Stimulated activated naive CD4-positive, alpha-beta T cell (primary cell): ENCODE measurements at places on chromosomes 11 and 22.

- peak; percentile 18 for DNase-seq
Measured at GRCh38 chr11:34356130-34356529, 1.7 kb downstream of the ABTB2 start.

DNA sequence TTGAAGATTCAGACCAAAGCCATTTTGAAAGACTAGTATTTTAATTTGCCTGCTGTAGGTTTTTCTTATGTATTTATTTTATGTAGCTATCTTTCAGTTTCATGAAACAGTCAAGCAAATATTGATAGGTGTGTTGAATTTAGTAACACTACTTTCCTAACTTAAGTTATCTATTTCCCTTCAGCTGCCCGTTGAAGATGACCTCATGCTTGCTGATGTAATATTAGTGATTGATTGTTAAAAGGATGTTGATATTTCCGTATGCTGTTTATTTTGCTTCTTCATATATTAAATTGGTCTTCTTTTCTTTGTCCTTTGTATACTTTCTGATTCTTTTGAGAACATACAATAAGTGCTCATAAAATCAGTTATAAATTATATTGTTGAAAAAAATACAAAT lies 86.8 kb upstream of the CHORDC1 start:
- no peak for DNase-seq

DNA sequence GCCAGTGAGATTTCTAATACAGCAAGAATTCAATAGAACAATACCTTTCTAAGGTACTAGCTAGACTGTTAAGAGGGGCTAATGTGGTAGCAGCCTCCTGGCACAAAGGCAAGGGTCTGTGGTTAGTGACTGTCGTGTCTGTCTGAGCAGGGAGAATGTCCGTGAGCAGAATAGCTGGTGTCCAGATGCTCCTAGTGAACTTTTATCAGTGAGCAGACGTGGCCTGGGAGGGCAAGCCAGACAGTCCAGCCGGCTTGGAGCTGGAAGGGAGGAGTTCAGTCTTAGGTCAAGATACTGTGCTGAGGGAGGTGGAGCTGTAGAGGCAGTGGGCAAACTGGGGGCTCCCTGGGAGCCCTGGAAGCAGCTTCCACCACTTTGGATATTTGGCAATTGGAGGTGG lies 138.6 kb downstream of the TEAD1 start:
- no peak for DNase-seq

DNA sequence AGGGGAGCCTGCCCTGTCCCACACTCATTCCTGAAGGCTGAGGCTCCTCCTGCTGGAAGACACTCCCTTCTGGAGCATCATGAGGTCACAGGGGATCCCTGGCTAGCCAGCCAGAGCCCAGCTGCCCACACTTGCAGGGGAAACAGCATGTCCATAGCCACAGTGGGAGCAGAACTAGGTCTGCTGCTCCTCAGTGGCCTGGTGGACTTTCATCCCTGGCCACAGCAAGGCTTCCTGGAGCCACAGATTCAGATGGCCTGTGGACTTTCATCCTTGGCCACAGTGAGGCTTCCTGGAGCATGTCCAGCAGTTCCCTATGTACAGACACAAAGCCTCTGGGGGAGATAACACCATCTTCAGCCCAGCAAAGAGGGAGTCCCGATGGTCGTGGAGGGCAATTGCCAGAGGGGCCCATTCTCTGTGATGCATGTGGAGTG lies 5.9 kb upstream of the APOL6 start:
- no peak for DNase-seq

DNA sequence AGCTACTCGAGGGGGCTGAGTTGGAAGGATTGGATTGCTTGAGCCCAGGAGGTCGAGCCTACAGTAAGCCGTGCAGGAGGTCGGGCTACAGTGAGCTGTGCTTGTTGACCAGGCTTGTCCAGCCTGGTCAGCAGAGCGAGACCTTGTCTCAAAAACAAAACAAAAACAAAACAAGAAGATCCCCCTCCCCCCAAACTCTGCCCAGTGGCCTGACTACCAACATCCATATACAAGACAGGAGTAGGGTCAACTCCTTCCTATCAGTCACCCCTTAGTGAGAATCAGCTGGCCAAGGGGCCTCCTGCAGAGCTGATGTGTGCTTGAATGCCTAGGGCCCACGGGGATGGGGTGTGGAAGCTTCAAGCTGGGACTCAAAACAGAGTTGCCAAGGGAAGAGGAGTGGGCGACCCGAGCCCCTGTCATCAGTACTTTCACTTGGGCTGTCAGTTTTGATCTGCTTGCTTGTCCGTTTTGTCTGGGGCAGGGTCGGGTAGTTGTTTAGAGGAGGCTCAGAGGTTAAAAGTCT lies 942 bp upstream of the TSPAN18 start:
- no peak for DNase-seq

DNA sequence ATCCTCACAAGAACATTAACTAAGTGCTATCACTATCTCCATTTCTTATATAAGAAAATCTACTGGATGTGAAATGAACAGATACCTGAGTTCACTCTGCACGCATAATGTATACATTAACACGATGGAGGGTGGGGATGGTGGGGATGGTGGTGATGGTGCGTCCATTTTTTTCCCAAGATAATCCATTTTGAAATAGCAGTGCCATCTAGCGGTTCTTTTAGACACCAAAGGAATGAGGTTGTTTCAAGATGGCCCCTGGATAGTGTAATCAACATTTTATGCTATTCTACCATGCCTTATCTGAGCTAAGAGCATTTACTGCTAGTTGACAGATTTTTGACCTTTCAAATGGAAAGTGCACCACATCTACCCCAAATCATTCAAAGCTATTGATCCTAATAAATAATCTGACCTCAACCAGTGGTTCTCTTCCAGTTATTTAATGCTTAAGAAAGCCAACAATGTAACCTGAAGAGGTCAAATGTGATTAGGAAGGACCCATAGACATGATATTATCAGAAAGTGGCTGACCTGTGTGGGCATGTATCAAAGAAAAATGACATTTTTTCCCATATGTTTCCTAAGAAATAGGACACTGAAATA lies 714.7 kb upstream of the TENM4 start:
- DNase-seq: no peak

DNA sequence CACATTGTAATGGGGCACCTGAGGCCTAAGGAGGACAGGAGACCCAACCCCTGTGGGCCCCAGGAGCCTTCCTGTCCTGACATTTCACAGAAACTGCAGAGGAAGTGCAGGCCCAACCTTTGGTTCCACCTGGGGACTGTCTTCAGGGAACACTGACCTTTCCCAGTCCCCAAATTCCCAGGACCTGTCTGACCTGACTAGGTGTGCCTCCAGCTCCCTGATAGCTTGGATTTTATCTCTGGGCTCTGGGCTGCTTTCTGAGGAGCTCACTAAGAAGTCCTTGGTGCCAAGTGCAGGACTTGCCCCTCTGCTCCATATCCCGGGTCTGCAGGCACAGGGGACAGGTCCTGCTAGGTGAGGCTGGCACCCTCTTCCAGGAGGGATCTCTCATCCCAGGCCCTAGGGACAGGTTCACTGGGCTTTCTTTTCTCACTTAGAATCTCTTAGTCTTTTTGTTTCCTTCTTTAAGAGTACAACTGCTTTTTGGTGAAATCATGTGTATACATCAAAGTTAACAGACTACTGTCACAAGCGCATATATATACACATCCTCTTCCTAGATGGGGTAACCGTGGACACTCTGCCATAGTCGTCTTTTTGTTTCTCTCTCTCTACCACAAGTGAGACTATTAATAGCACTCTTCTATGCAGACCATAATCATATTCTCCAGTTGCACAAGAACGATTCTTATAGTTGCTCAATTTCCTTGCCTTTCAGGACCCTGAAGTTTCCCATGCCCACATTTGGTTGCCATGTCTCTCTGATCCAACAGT lies 72.0 kb upstream of the IGLL5 start:
- DNase-seq: no peak

DNA sequence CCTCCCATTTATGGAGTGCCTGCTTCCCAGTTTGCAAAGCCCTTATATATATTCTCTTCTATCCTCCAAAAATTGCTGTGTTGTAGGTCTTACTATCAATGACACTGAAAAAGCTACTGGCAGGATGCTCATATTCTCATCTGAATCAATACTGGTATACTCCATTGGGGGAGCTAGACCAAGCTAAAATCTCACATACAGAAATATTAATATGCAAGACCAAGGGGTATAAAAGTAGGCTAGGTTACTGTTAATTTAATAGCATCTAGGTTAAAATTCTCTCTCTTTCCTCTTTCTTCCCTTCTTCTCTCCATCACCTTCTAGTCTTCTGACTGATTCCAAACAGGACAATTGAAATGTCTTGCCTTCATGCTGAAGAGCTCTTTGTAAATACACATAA lies 17.1 kb upstream of the BDNF start:
- DNase-seq: no peak

DNA sequence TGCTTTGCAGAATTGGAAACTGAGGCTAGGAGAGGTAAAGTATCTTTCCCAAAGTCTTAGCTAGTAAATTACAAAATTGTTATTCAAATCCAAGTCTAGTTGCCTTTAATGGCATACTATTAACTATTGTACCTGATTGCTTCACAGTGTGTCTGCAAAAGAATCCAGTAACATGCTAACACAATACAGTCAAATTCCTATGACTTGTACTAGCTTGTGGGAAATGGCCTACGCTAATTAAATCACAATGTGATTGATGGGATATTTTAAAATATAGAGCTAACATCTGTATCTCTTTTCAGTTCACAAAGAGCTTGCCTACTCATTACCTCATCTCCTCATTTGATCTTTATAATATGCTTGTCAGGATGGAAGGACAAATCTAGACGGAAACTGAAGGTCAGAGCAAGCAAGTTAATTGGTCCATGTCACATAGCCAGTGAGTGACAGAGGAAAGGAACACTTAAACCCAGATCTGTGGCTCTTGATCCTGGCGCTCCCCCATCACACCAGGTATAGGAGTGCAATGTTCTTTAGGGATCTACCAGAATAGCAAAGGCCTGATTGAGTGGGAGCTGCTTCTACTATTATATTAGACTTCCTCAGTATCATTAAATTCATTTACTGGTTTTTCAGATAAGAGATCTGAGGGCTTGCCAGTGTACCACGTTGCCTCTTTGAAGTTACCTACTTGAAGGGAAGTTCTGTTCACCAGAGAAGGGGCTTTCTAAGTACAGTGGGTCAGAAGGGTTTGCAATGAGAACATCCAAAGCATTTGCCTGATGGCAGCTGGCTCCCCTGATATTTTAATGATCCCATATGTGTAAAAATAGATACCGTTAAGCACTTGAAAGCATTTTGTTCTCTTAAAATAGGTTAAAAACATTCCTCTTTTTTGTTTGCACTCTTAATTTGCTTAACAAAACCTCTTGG lies 213.6 kb upstream of the SESN3 start:
- no peak for DNase-seq

DNA sequence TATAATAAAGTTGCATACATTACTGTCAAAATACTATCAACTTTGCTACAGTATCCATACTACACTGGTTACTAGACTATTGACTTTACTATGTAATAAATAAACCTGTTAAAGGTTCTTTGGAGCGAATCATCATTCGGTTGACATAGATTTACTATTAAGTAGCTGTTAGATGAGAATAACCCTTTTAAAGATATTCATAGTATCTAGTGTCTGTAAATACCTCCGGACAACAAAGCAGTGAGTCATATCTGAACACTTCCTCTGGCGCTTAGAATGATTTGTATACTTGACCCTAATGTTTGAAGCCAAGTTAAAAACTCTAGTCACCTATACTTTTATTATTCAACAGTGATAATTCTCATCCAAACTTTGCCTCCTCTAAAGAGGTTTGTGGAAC lies 84.7 kb downstream of the MSANTD4 start:
- DNase-seq: no peak

- DNase-seq: no peak
Measured at GRCh38 chr22:31604746-31605705, 57.0 kb downstream of the PISD start.

GRCh38 chr22:24965822-24966626 lies 13.5 kb downstream of the KIAA1671 start:
- DNase-seq: no peak

DNA sequence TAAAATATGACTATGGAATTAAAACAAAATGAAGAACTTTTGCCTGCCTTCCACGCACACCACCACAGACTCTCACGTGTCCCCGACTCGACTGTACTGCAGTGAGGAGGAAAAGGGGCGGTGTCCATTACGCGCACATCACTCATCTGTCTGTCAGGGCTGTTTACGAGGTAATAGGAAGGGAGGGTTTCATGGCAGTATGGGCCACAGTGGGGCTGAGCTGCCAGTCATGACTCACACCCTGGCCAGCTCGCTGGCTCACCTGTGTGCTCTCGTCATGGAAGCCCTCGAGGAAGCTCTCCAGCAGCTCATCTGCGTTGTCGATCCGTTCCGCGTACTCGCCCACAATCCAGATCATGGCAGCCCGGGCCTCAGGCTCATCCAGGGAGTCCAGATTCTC lies 33.5 kb upstream of the RASL10A start:
- DNase-seq: no peak

- no peak for DNase-seq
Measured at GRCh38 chr11:7596975-7597391, 76.3 kb downstream of the CYB5R2 start.

GRCh38 chr11:2913019-2913431 lies 16.2 kb downstream of the PHLDA2 start:
- no peak for DNase-seq

DNA sequence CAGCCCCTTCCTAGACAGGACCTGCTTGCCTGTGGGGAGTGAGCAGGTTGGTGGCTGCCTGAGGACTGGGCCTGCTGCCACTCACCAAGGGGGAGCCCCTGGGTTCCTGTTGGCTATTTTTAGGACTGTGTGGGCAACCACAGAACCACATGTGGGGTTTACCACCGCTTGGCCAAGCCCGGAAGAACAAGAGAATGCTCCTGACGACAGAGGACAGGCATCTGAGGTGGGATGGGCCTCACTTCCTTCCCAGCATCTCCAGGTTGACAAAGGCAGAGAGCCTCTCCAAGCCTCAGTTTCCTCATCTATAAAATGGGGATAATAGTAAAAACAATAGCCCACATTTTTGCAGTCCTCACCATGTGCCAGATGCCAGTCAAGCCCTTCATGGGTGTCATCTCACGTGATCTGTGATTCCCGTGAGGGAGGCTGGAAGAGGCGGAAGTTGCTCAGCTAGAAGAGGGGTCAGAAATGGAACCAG lies 43.6 kb downstream of the LRRC32 start:
- no peak for DNase-seq

DNA sequence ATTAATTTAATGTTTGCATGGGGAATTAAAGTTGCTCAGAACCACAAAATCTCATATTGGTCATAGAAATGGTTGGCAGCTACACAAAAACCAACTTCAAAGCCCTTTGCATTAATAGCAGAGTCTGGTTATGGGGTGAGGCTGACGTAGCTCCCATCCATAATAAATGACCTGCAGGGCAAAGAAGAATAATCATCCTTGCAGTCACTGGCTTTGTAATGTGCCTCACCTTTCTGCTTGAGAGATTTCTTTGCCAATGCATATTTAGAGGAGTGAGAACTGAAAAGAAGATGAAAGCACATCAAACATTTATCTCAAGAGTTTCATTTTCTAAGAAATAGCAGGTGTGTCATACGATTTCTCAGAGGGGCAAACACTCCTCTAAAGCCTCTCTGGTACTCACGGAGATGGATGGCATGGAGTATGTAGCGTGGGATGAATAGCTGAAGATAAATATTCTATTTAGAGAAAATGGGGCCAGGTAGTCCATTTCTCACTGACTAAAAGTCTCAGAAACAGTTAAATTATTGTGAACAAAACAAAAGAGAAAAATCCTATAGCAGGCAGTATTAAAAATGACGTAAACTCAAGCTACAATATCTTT lies 1491.9 kb downstream of the FAM181B start:
- no peak for DNase-seq

GRCh38 chr11:13294178-13294577 lies 16.6 kb downstream of the BMAL1 start:
- DNase-seq: no peak
